AG08395 (cell line): ENCODE measurements at places on chromosomes 1 and 21.

DNA sequence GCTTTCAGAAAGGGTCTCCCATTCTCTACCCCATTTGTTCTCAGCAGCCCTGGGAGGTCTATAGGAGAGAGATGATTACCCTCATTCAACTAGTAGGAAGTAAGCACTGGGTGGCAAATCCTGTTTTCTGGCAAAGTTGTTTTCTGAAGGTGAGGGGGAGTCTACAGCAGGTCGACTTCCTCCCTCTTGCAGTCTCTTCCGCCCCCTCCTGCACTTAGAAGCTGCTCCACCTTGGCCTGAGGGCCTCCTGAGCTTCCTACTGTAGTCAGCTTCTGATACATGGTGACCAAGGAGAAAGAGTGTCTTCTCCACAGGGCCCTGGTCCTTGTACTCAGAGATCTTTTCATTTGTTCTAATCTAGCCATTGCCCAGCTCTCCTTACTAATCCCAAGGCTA is 93.1 kb downstream of the RGL1 start:
- DNase-seq: no peak

GRCh38 chr1:23726686-23727085 is 16.6 kb upstream of the ELOA start:
- DNase-seq: no peak

DNA sequence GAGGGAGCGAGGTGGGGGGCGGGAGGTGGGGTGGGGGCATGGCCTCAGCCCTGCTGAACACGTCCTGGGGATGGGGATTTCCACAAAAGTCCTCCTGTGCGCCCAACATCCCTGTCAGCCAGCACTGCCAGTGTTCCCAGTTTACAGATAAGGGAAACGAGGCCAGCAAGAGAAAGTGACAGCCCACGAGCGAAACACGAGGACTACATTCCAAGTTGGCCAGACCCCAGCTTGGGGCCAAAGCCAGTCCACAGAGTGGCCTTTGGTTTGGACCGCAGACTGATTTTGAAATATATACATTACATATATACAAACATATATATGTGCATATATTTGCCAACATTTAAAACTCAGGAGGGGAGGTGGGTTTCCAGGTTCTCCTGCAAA is 5.0 kb downstream of the FBXO2 start:
- DNase-seq: no peak

DNA sequence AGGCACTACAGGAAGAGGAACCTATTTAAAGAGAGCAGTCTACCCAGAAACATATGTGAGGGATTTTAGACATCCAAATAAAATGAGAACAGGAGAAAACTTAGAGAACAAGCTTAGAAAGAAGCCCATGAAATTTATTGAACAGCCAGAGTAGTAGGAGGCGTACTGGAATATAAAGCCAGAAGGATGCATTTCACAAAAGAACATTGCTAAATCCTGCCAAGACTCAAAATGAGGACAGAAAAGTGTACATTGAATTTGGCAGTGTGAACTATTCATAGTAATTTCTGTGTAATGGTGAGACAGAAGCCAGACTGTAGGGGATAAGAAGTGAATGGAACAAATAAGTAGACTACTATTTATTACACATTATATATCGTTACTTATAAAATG is 22.5 kb downstream of the CEPT1 start:
- DNase-seq: no peak

DNA sequence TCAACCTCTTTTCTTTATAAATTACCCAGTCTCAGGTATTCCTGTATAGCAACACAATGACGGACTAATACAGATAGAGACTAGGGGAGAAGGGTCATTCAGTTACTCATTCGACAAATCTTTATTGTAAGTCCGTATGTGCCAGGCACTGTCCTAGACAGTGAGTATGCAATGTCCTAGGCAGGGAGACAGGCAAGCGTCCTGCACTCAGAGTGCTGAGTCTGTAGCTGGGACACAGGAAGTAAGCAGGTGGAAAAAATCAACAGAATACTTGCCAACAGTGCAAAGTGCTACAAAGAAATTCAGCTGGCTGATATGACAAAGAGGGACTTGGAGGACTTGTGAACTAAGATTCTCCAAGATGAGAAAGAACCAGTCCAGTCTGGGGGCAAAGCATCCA is 92.2 kb upstream of the ZBTB40 start:
- DNase-seq: no peak

DNA sequence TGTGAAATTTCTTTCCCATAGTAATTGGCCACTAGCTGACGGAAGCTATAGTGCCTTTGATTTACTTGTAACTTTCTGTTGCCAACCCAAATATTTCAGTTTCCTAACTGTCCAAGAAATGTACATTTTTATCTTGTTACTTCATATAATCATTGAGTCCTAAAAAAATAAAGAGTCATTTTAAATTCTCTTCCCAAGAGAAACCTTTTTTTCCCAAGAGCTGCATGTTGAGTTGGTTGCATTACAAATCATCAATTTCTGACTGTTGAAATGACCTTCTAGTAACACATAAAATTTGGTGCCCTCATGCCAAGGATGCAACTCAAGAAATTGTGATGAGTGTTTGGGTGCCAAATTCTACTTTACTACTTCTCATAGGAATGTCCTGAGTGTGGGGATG is 61.0 kb downstream of the HMCN1 start:
- DNase-seq: peak; percentile 18

DNA sequence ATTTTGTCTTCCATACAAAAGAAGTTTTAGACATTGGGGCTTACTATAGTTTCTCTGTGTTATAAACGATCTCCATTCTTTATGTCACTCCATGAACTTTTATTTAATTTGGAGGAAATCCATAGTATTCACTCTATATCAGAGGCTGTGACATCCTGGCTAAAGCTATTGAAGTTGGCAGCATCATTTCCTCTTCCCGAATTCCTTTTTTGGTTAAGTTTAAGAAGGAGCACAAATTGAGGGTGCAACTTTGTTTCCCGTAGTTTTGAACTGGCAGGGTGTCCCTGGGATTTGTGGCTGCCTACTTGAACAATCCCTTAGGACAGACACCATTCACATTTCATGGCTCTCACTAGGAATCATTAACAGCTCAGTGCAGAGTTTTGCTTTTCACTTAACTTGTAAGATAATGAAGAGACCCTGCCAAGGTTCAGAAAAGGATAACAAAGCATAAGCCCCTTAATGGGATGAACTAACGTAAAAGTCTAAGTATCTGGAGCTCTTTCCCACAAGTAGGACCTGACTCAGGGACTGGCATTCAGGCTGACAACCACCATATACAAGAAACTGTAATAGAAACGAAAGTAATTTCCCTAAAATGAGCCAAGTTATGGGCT is 13.9 kb downstream of the S1PR1 start:
- no peak for DNase-seq

DNA sequence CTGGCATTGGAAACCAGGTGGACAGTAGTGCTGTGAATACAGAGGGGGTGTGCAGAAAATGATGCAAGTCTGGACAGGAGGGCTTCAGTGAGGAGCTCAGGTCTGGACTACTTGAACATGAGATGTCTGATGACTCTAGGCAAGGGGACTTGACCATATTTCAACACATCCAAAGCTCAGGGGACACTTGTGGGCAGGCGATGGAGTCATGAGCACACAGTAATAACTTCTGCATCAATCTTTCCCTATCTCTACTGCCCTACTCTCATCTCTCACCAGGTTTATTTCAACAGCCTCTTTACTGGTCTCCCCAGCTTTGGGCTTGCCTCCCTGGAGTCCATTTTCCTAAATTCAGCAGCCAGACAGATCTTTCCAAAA is 21.9 kb downstream of the FMO2 start:
- DNase-seq: no peak

GRCh38 chr1:23529146-23530086 is 1.6 kb downstream of the E2F2 start:
- DNase-seq: no peak

- no peak for DNase-seq
Measured at GRCh38 chr1:241229711-241230110, 127.3 kb downstream of the RGS7 start.

GRCh38 chr1:80251171-80251570 is 1244.6 kb upstream of the ADGRL4 start:
- DNase-seq: no peak

- no peak for DNase-seq
Measured at GRCh38 chr1:237817277-237817676, 73.4 kb downstream of the ZP4 start.

DNA sequence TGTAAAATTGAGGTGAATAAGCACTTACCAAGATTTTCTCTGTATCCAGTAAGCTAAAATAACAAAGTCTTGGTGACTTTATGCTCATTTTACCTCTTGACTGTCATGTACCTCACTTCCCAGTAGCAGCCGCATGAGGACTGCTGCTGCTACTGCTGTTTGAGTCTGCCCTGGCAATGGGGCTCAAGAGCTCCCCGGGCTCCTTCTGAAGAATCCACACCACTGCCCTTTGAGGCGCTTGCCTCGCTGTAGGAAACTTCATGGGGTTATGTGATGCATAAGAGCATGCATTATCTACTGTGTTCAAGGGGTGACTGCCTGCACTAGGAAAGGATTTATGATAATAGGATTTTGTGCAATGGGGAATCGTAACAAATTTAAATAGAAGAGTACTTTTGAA is 113.5 kb downstream of the NTNG1 start:
- no peak for DNase-seq

GRCh38 chr1:227998374-227999055 is 8.3 kb upstream of the WNT3A start:
- DNase-seq: no peak

GRCh38 chr1:54967372-54967771 is 13.1 kb upstream of the TMEM61 start:
- peak; percentile 50 for DNase-seq

DNA sequence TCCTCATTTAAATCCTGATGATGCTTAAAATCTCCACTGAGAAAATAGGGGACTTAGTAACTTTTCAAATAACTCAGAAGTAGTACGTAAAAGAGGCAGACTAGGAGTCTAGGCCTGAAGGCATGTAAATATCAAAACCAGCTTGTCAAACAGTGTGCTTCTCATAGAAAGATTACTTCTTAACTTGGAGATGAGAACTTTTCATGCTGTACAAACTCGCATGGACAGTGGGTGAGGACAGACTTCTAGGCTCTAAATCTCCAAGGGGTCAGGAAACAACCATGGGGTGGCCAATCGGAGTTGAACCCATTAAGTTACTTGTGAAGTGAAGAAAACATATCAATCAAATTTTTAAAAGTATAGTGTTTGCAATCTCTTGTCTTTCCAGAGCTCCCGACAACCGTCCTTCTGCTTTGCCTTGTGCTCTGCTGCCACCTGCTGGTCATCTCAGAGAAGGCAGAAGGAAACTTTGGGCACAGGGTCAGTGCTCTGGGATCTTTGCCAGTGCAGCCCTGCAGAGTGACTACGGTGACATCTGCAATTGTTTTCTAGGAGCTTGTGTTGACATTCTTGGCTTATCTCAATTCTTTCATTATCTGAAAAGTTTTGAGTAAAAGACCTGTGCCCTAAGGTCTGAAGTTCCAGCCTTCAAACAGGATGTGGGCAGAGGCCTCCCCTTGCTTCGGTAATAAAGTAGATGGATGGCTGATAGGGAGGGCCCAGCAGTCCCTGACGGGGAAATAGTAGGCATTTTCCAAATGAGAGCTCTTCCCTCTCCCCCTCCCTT is 105.1 kb upstream of the PDE4B start:
- peak; percentile 79 for DNase-seq

DNA sequence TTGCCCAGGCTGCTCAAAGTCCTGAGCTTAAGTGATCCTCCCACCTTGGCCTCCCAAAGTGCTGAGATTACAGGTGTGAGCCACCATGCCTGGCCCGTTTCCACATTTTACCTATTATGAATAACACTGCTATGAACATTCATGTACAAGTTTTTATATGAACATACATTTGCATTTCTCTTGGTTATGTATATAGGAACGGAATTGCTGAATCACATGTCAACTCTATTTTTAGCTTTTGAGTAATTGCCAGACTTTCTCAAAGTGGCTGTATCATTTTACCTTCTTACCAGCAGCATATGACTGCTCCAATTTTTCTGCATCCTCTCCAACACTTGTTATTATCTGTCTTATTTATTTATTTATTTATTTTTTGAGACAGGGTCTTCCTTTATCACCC is 2.7 kb downstream of the SPATA21 start:
- no peak for DNase-seq

DNA sequence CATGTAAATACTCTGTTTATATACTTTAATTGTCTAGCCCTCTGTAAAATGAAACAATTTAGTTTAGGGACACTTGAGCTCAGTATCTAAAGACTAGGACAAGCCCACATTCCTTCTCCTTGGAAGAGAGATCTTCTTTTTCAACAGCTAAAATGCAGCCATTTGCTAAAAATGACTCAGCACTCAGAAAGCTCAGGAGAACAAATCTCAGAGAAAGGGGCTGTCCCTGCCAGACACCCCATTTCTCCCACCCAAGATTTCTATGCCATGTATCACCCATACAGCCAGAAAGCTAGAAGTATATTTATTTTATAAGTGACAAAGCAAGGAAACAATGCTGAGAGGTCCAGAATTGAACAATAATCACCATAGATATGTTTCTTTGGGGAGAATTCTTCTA is 23.2 kb upstream of the PRDX6 start:
- peak; percentile 43 for DNase-seq

DNA sequence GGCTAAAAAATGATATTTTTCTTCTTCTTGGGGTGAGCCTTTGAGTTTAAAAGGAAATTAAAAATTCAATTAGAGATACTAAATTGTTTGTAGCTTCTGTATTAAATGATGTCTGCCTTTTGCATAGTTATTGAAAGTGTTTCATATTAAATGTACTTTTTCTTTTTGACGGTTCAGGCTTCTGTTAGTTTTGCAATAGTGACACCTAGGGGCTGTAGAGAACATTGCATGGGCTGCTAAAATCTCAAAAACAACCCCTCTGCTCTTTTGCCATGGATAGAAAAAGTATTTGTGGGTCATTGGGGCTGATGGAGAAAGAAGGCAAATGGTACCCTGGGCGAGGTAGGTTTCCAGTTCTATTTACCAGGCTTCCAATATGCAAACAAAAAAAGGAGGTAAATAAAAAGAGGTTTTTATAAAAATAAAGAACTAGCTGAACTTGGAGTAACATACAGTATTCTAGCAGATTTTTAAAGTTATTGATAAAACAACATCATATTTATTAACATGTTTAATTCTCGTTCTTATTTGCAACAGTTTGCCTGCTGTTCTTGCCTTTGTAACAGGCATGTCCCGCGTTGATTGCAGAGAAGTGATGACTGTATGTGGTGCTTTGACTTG is 115.4 kb upstream of the HOOK1 start:
- DNase-seq: peak; percentile 62

DNA sequence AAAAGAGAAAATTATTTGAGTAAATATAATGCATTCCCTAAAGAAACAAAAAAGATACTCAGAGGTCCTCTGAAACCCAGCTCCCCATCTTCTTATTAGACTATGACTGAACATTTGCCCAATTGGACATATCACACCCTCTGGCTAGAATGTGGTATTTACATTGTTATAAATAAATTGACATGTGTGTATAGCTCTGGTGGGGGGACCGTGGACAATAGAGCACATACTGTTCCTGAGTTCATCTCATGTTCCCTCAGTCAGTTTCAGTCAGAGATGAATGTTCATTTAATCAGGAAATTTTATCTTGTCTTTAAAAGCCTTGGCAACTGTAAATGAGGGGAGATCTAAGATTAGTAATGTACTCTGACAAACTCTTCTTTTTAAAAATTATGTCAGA is 459.3 kb upstream of the ADAMTS5 start:
- DNase-seq: no peak
